AML-193 (cell line): ENCODE measurements at places on chromosomes 6 and 20.
A peak's percentile ranks its signal among the peaks of the same experiment; 100 is the strongest.

- no peak for DNase-seq
Observed at GRCh38 chr6:139068846-139069245, 40.3 kb downstream of the ABRACL start.

DNA sequence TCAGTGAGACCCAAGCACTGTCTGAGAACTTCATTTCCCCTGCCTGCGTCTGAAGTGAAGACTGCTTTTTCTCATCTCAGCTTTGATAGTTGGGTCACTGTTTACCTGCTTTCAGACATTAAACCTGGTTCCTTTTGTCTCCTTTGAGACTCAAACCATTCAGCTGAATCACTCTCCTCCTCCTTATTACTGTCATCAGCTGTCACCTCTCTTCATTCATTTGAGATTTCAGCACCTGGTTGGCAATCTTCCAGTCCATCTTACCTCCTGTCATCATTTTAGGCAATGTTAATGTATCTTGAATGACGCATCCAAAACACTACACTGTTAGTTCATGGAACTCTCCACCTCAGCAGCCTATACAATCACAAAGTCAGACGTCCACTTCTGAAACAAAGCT lies 34.3 kb upstream of the SOX4 start:
- DNase-seq = no peak

GRCh38 chr6:98724537-98724936 lies 109.8 kb upstream of the POU3F2 start:
- DNase-seq = no peak

- no peak for DNase-seq
Observed at GRCh38 chr20:36885356-36885755, 9.4 kb downstream of the TLDC2 start.

DNA sequence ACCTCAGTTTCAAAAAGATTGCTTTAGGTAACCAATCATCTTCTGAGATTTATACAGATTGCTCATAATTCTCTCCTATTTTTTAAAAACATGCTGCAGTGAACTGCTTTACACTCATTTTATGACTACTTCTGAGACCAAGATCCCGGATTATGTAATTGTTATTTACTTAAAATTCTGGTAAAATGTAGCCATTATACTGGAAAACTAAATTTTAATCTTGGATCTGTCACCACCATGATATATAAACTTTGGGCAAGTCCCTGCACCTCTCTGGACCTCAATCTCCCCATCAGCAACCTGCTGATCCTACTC lies 477 bp upstream of the PROCR start:
- no peak for DNase-seq

- DNase-seq = no peak
Observed at GRCh38 chr6:155384321-155384952, 70.2 kb upstream of the TFB1M start.

DNA sequence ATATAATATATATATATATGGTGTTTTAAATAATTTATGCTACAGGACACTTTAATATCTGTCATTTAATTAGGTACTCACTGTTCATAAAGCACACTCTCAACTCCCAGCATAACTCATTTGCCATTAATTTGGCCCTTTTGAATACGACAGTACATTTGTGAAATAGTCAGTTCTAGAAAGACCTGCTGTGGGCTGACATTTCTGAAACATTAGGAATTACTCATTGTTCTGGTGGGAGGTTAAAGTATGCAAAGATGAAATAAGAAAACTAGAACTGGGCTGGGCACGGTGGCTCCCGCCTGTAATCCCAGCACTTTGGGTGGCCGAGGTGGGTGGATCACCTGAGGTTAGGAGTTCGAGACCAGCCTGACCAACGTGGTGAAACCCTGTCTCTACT lies 497.5 kb downstream of the UTRN start:
- DNase-seq = no peak

DNA sequence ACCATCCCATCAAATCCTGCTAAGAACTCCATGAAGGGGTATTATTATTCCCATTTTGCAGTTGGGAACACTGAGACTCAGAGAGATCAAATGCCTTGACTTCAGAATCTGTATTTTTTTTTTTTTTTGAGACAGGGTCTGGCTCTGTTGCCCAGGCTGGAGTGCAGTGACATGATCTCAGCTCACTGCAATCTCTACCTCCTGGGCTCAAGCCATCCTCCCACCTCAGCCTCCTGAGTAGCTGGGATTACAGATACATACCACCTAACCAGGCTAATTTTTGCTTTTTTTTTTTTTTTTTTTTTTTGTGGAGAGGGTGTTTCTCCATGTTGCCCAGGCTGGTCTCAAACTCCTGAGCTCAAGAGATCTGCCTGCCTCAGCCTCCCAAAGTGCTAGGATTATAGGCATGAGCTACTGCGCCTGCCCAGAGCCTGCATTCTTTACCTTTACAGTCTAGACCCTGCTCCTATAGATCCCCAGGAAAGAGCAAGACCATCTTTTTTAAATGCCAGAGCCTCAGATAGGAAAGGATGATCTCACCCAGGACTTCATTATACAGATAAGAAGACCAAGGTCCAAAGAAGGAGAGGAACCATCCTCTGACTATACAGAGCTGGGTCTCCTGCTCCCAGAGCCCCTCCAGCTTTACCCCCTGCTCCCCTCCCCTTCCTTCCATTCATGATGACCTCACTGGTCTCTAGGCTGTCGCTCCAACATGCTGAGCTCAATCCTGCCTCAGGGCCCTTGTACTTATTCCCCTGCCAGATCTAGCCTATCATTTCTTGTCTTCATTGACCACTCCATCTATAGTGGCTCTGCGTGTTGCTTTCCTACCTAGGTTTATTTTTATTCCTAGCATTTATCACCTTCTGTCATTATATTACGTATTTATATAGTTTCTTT lies 138.6 kb downstream of the CEBPB start:
- no peak for DNase-seq

DNA sequence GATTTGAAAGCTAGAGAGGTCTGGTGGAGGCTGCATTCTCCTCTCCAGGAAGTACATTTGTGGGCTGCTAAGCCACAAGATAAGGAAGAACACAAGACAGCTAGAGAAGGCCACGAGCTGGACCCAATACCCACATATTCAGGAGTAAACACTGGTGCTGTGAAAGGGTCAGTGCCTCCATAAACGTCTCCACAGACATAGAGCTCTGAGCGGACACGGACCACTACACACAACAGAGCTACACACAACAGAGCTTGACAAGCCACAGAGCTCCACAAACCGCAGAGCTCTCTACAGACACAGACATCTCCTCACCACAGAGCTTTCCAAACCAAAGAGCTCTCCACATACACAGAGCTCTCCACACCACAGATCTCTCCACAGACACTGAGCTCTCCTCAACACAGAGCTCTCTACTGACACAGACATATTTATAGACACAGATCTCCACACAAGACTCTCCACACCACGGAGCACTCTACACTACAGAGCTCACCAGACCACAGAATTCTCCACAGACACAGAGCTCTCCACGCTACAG lies 51.9 kb downstream of the ERMARD start:
- peak; percentile 50 for DNase-seq

DNA sequence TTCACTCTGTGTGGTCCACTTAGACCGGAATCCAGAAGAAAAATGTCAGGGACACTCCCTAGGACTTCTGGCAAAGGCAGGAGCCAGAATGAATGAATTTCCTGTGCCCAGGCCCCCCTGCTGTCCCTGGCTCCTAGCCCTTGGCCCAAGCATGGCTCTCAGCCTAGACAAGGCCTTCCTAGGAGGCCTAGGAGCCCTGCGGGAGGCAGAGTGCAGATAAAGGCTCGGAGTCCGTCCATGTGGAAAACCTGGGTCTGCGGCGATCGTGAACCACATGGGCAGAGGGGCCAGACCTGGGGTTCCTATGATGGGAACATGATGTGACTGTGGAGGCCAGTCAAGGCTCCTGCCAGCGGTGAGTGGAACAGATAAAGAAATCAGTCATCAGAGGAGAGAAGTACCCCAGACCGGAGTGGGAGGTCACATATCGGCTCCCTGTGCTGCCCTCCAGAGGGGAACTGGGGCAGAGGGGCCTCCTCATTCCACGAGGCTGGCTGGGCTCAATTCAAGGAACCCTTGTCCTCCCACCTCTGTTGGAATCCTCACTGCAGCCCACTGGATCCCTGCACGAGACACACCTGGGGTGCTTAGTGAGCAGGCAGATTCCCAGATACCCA lies 5.9 kb upstream of the VSTM2L start:
- no peak for DNase-seq

DNA sequence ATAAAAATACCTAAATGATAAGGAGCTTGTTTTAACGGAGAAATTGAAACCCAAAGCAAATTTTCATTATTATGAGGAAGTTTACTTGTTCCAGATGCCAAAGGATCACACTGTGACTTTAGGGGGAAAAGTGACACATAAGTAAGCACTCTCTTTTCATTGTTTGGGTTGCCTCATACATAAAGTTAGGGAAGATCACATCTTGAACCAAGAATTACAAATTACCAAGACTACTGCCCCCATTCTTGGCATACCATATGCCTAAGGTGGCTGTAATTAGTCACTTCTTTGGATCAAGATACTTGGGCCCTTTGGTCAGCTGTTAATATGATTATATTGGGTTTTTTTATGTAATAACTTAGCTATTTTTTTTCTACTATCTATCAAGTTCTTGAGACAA lies 269.0 kb downstream of the COL12A1 start:
- no peak for DNase-seq

DNA sequence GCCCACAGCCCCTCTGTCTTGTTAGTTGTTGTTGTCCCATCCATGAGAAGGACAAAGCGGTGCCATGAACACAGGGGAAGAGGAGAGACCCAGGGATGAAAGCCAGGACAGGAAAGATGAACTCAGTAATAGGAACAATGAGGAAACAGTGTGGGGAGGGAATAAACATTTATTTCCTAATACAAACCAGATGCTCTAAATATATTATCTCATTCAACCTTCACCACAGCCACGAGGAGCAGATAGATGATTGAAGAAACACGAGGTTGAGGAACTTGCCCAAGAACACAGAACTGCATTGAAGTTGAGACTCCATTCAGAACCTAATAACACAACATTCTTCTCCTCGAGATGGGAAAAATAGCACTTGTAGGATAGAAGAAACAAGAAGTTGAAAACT lies 53.0 kb upstream of the AIG1 start:
- no peak for DNase-seq

GRCh38 chr6:76752841-76753240 lies 680.4 kb upstream of the IMPG1 start:
- DNase-seq = no peak

DNA sequence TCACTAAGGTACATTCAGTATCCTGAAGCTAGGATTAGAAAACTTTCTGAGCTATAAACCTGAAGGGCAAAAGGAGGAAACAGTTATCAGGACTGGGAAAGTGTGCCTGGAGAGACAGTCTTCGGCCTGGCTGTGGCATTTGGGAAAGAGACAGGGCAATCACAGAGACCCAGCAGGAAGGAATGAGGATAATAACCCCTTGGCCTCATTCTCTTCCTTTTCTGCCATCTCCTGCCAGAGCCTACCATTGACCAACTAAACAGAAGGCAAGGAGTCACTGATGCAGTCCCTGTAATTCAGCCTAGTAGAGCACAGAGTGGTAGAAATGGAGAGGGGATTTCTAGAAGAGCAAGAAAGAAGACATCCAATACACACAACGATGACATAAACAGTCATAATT lies 359.4 kb downstream of the HDGFL1 start:
- no peak for DNase-seq
